ENCODE measurements at places on chromosomes 13 and 19. TPM values are rescaled to one million over a fixed set of nuclear protein-coding genes. Genes with fewer than 3 reads are reported as not detected.

DNA sequence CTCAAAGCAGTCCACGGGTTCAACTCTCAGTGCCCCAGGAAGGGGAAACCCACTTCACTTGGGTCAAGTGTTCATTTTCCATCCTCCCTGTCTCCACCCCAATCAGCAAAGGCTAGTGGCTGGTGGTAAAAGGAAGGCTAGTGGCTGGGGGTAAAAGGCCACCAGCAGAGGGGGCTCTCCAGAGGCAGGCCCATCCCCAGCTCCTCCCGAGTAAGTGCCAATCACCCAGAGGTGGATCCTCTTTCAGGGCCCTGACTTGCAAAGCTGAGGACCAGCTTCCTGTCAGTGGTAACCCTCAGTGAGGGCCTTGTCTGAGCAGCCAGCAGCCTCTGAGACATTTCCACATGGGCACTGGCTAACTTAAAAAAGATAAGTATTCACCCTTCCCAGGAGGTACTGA is 22.0 kb upstream of the TPT1 start:
- peak; percentile 25 for DNase-seq

The ZFP36 gene
- total RNA-seq = 1.7 TPM

DNA sequence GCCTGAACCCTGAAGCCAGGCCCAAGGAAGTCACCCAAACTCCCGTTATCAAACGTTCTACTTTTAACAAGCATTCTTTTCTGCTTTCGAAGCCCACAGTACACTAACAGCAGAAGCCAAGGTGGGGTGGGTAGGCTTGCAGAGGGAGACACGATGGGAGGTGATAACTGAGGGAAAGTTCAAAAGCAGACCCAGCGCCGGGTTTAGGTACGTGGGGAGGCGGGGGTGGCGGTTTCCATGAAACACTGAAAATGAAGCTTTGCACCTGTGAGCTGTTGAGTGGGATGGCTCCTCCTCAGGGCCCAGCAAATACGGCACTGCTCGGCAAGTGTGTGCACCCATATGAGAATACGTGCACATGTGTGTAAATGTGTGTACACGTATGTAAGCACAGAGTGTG is 49.8 kb downstream of the KLF2 start:
- no peak for DNase-seq

DNA sequence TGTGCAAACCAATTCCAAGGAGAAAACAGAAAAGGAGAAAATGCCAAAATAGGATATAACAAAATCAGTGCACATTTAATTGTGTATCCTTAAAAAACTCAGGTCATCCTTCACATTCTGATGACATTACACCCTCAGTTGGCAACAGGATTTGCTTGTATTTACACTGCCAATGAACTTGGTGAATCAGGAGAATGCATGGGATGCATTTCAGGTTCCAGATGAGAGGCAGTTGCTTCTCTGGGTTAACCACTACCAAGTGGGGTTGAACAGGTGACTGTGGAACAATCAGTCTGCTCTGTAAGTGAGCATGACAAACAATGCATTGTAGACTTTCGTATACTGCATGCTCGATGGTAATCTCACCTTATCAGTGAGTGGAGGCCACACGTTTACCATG is 79.1 kb downstream of the STARD13 start:
- no peak for DNase-seq

The KLK14 gene
- total RNA-seq = not detected

The UHRF1 gene
- total RNA-seq = 77.7 TPM

All from HepG2 (cell line).